GM12891 (cell line): ENCODE measurements at places on chromosomes 7 and 10.

- DNase-seq = no peak
Observed at GRCh38 chr10:19577381-19577780, 238.9 kb upstream of the PLXDC2 start.

DNA sequence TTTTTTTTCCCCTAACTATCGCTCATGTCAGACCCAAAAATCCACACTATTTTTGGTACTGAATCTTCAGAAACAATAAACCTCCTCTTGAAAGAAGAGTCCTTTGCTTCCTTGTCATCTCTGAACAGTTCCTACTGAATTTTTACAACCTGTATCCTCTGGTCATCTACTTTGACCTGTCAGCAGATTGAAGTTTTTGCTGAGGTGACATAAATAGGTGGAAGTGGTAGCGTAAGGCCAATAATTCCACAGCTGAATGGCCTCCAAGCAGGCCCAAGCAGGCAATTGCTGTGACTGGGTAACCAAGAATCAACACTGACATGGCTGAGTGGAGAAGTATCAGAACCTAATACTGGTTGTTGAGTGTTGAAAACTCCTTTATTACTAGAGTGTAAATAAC lies 117.4 kb upstream of the MAGI2 start:
- DNase-seq = no peak

DNA sequence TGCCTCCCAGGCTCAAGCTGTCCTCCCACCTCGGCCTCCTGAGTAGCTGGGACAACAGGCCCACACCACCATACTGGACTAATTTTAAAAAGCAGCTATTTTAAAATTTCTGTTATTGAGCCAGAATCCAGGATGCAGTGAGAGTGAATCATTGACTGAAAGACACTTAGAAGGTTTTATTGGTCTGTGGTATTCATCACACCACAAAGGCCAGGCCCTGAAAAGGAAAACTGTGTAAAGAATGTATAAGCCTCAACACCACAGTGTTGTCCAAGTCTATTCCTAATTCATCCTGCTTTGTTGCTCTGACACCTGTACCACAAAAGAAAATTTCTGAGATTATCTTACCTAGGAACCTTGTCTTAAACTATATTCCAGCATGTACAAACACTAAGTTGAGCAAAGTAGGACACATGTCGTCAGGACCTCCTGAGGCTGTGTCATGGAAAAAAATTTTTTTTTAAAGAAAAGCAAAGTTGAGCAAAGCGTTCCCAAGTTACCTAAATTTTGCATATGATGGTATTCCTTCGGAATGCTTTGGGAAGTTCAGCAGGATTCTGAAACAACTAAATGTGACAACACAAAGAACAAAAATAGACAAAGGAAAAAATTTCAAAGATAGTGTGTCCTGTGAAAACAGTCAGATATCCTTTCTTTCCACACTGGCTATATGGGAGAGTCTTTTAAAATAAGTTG lies 129.6 kb upstream of the MKLN1 start:
- no peak for DNase-seq

DNA sequence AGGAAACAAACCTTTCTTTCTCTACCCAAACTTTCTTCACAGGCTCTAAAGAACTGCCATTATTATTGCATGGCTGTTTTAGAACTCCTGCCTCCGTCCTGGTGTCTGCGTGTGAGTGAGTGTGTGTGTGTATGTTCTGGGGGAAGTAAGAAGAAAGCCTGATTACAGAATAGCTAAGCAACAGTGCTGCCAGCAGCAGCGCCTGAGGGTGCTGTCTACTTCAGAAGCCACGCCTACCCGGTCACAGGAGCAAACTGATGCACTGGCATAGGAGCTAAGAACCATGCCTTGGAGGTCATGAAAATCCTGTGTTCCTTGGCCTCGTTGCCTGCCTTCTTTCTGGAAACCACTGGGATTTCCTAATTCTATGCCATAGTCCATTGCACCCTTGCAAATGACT lies 25.2 kb downstream of the LIPK start:
- DNase-seq = no peak

- DNase-seq = peak; percentile 28
Observed at GRCh38 chr10:87862679-87863052, 667 bp downstream of the KLLN start.
